ENCODE measurements at places on chromosomes 2 and 18. TPM values are rescaled to one million over a fixed set of nuclear protein-coding genes. Genes with fewer than 3 reads are reported as not detected.

SOX11 gene
- not detected for total RNA-seq

UPP2 gene
- total RNA-seq, result not detected

GRCh38 chr18:34921226-34921625 is 120.0 kb upstream of the MAPRE2 start:
- DNase-seq, result no peak

- no peak for DNase-seq
Observed at GRCh38 chr2:196361606-196362326, 190.4 kb upstream of the STK17B start.
